Urinary bladder (tissue), 4 donors: ENCODE measurements at places on chromosomes 1 and 21. TPM values are rescaled to one million over a fixed set of nuclear protein-coding genes. Genes with fewer than 3 reads are reported as not detected.

AMPD1 gene
- not detected for polyA plus RNA-seq

SPRR2D gene
- not detected for polyA plus RNA-seq

OLFML2B gene
- 11.9 TPM for polyA plus RNA-seq

KPRP gene
- polyA plus RNA-seq: not detected

THEMIS2 gene
- 17.6 TPM for polyA plus RNA-seq

SLAMF6 gene
- polyA plus RNA-seq: 1.1 TPM

OR10J1 gene
- not detected for polyA plus RNA-seq

AMY2A gene
- polyA plus RNA-seq: not detected

TSACC gene
- 0.28 TPM for polyA plus RNA-seq

C4BPB gene
- polyA plus RNA-seq: 0.46 TPM

LAMC2 gene
- 2.5 TPM for polyA plus RNA-seq

CYP4A11 gene
- polyA plus RNA-seq: 0.14 TPM

TSTD1 gene
- 36.7 TPM for polyA plus RNA-seq

C8B gene
- polyA plus RNA-seq: 0.19 TPM

BARHL2 gene
- not detected for polyA plus RNA-seq

HECTD3 gene
- polyA plus RNA-seq: 37.2 TPM

KCNE2 gene
- polyA plus RNA-seq: 0.13 TPM

RGS16 gene
- 5.9 TPM for polyA plus RNA-seq

LYPD8 gene
- polyA plus RNA-seq: not detected

LRRC71 gene
- polyA plus RNA-seq: not detected

CACNA1S gene
- polyA plus RNA-seq: not detected

RGS13 gene
- 0.72 TPM for polyA plus RNA-seq

RNU1-4 gene
- not detected for polyA plus RNA-seq

C1QTNF12 gene
- polyA plus RNA-seq: 0.99 TPM

OR2T27 gene
- not detected for polyA plus RNA-seq

CADM3 gene
- polyA plus RNA-seq: 27.0 TPM

MASP2 gene
- not detected for polyA plus RNA-seq

ERRFI1 gene
- polyA plus RNA-seq: 117 TPM

RNPC3 gene
- 16.0 TPM for polyA plus RNA-seq

PHC2 gene
- polyA plus RNA-seq: 179 TPM

KIF21B gene
- 1.0 TPM for polyA plus RNA-seq

KCNA3 gene
- 0.37 TPM for polyA plus RNA-seq

PTPN7 gene
- polyA plus RNA-seq: 1.2 TPM

PROK1 gene
- 5.3 TPM for polyA plus RNA-seq

AMIGO1 gene
- 6.4 TPM for polyA plus RNA-seq

AKR7A3 gene
- polyA plus RNA-seq: 0.61 TPM

TCEA3 gene
- polyA plus RNA-seq: 28.5 TPM

RXRG gene
- 1.7 TPM for polyA plus RNA-seq

PRMT2 gene
- polyA plus RNA-seq: 145 TPM

TACSTD2 gene
- 89.6 TPM for polyA plus RNA-seq

ZBTB21 gene
- 5.2 TPM for polyA plus RNA-seq
